ENCODE measurements at places on chromosomes 16 and 17.
A peak's percentile ranks its signal among the peaks of the same experiment; 100 is the strongest.

GRCh38 chr17:4443476-4443875, 9.7 kb downstream of the SPNS3 start:
- DNase-seq, result no peak

- DNase-seq, result no peak
These were observed 187.9 kb downstream of the CNTNAP4 start for GRCh38 chr16:76464955-76465620.

DNA sequence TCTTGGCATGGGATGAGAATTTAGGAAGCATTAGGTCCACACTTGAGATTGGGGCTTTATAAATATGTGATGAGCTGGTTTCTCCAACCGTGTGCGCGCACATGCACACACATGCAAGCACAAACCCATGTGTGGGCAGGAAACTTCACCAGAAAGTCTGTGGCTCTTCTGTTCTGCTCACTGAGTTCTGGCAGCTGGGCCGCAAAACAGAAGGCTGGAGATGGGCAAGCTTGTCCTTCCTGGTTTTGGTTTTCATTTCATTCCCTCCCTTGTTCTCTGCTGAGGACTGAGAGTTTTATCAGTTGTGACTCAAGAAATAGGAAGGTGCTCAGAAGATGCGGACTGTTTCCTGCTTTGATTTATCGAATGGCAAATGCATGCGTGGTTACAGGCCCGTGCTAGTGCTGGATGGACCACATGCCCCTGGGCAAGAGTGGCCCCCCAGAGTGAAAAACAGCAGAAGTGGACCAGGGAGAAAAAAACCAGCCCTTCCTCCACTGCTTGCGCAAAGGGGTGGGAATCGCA, 14.1 kb downstream of the MAP3K14 start:
- no peak for DNase-seq

GRCh38 chr17:12856416-12856815, 67.1 kb downstream of the ARHGAP44 start:
- no peak for DNase-seq

DNA sequence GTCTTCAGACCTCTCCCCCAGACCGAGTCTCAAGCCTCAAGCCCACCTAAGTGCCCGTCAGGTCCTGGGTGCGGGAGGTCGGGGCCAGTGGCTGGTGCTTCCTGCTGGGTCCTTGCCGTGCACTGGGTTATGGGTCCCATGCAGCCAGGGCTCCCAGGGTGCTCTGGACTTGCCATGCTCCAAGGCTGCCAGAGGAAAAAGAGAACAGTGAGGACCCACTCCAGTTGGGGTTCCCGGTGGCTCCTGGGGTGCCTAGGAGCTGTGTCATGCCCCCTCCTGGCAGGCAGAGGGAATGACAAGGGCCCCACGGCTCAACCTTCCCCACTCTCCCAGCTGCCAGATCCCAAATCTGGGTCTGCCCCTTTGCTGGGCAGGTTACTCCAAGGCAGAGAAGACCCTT, 3.8 kb downstream of the SNX20 start:
- DNase-seq, result no peak

DNA sequence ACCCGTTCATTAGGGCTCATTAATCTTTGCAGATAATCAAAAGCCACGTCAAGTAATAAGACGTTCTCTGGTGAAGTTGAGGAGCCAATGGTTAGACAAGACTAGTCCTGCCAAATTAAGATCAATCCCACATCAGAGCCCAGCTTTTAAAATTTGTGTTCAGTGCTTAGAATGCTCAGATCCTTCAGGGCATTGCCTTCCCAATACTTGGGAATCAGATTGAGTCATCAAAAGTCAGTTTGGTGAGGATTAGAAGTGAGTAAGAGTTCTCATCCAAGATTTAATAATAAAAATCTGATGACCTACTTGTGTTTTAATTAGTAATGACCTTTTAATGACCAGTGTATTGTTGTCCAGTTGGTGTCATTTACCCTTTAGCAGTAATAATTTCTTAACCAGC, 19.8 kb downstream of the MAP2K4 start:
- DNase-seq, result no peak

DNA sequence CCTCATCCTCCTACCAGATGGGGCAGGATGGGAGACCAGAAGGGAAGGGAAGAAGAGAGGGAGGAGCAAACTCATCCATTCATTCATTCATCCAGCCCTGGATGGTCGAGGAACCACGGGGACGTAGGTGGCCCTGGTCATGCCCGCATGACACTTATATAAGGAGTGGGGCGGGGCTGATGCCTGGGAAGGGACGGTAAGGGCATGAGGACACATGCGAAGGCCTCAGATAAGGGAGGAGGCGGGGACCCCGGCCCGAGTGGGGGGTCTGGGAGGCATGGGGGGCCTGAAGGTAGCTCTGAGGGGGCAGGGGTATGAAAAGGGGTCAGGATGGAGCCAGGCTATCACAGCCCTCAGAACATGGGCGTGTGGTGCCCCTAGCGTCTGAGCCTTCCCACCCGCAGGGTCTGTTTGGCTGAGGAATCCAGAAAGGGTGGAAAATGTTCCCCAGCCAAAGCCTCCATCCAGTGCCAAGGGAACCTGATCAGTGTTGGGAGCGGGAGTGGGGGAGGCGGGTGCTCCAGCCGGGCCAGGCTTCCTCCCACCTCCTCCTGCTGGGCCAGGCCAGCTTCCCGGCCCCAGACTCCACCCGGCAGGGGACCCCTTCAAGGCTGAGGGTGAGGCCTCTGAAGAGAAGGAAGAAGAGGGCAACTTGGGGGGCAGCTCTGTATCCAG, 17.6 kb upstream of the CD79B start:
- no peak for DNase-seq

DNA sequence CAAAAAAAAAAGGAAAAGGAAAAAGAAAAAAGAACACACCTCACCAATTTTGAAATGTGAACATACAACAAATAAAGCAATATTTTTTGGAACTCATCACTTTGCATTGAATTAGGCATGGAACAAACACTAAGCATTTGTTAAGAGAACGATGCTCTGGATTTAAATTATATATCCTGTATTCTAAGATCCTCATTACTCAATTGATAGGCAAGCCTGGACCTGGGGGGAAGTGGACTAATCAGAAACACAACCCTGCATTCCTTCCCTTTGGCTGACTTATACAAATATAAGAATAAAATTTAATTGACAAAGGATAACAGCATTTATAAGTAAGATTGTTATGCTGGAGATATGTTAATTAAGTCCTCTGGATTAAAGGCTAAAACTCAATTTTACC, 2.2 kb downstream of the GJC1 start:
- no peak for DNase-seq

GRCh38 chr16:72220875-72221629, 49.1 kb upstream of the PMFBP1 start:
- no peak for DNase-seq

DNA sequence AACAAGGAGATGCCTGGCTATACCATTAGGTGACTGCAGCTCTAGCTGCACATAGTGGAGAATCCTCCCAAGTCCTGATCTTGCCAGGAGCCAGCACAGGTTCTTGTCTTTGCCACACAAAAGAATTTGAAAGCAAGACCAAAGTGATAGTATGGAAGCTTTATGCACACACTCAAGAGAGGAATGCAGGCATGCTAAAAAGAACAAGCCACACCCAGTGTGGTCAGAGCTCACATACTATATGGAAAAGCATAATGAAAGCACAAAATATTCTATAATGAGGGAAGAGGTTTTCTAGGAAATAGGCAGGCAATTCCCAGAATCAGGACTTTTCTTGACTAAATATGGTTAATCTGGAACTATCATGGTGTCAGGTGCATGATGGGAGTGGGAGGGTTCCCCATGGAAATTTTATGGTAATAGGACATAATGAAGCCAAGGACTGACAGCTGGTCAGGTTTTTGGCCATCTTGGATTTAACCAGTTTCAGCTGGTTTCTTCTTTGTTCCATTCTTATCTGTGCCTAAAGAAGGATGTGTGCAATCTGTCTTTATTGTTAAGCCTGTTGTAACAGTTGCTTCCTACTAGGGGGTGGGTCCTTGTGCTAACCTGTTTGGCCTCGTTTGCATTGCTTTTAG, 171.6 kb downstream of the ZNF18 start:
- DNase-seq, result no peak

DNA sequence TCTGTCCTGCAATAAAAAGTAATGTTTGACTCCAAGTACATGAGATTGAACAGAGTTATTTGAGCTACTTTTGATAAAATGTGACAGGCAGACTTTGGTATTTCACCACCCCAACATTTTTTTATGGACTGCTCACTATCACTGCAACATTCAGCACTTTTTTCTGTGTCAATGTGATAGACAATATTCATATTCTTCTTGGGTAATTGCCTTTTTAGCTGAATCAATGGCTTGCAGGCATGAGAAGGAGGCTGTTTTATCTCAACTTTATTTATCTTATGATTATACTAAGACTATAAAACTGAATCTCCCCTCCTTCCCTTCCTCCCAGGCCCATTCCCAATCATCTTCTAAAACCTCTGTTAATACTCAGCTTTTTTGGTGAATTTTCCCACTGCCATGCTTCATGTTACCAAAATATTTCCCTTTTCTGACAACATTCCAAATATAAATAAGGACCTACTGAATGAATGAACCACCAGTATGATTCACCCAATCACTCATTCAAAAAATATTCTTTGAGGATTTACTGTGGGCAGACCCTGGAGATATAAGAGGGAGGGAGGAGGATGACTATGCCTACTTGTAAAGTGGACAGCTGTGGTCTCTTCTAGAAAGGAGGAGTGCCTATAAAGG, 67.6 kb downstream of the CDH13 start:
- no peak for DNase-seq

DNA sequence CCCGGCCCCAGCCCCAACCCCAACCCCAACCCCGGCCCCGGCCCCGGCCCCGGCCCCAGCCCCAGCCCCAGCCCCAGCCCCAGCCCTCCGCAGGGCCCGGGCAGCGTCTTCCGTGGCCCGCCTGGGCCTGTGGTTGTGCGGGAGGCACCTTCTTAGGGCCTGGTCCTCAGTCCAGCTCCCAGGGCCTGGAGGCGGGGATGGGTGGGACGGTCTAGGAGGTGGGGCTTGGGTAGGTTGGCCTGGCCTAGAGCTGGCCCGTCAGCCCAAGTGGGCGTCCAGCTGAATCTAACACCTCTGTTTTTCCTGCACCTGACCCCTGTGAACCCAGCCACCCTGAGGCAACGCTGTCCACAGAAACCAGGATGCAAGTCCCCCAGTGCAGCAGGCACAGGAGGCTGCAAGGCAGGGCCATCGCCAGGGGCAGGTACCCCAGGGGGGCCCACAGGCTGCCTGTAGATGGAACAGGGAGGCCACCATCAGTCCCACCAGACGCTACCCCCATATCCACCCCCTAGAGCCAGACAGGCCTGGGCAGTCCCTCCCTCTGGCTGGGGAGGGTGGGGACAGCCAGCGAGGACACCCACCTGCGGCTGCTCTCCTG, 8.8 kb downstream of the MSLN start:
- DNase-seq, result no peak

GRCh38 chr16:89505204-89506112, 2.7 kb upstream of the SPG7 start:
- DNase-seq, result peak; percentile 68

DNA sequence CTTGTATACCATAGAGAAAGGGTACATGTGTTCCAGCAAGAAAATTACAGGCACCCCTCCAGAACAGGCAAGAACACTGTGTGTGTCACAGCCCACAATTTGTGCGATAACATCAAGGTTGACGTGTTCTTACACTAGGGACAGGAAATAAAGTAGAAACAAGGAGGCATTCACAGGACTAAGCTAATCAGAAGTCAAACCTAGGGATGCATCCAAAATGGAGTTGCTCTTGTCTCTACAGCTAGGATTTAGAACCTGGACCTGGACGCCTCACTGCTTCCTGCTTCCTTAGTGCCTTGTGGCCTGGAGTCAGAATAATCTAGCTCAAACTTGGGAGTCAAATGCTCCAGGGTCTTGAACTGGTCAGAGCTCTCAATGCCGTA, 41.3 kb downstream of the GINS3 start:
- DNase-seq, result no peak

DNA sequence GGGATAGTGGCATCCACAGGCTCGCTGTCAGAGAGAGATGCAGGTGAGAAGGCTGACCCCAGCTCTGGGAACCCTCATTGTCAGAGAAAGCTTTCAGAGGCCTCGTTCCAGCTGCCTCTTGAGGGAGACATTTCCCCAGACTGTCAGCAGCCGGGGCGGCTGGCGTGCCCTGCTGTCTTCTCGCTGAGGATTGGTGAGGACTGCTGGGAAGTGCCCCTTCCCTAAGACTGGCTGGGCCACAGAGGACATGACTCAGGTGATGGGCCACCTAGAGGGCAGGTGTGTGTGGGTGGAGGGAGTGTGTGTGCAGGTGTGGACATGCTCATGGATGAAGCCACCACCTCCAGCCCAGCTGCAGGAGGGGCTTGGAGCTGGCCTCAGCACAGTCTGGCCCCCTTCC, 25.3 kb downstream of the SPACA3 start:
- DNase-seq, result no peak

- DNase-seq, result no peak
These were observed 30.7 kb upstream of the SSTR2 start for GRCh38 chr17:73133911-73134649.

DNA sequence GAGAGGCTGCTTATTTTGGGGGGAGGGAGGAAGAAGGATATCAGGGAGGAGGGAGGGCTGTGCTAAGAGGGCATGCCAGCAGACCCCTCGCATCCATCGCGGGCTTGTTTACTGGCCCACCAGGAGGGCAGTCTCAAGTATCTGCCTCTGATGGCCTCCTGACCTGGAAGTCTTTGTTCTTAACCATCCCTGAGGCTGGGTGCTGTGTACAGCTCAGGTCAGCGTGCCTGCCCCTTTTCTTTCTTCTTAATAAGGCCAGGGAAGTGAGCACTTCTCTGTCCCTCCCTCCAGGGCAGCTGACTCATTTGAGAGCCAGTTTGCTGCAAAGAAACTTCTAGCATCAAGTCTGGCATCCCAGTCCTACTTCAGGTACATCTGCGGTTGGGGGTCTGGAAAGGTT, 157.0 kb downstream of the CCDC182 start:
- no peak for DNase-seq

GRCh38 chr16:15466886-15467781, 32.7 kb downstream of the BMERB1 start:
- DNase-seq, result no peak
